ENCODE measurements at places on chromosomes 7 and 10.

GRCh38 chr7:28787106-28787505 lies 171.0 kb downstream of the TRIL start:
- no peak for DNase-seq

- DNase-seq = peak; percentile 28
Measured at GRCh38 chr7:50782375-50783208, at the start of gene GRB10. GRB10 (minus strand) TSS chr7:50782896; CDS start chr7:50732322, 50,574 bp downstream.

DNA sequence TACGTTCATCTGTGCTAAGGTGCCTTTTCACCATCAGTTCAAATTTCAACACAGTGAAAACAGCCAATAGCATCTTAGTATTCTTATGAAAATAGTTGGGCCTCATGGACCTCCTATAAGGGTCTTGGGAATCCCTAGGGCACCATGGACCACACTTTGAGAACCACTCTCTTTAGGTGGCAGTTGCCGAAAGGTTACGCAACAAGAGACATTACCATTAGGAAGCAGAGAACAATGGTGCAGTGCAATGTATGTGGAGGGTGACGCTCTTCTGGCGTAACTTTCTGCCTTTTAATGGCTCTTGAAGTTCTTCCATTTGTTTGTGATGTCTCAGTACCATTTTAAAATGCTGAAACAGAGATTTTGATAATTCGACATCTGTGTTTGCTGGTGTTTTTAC lies 131.1 kb downstream of the CNNM2 start:
- no peak for DNase-seq

- no peak for DNase-seq
Measured at GRCh38 chr7:43637114-43637806, 54.4 kb downstream of the STK17A start.

DNA sequence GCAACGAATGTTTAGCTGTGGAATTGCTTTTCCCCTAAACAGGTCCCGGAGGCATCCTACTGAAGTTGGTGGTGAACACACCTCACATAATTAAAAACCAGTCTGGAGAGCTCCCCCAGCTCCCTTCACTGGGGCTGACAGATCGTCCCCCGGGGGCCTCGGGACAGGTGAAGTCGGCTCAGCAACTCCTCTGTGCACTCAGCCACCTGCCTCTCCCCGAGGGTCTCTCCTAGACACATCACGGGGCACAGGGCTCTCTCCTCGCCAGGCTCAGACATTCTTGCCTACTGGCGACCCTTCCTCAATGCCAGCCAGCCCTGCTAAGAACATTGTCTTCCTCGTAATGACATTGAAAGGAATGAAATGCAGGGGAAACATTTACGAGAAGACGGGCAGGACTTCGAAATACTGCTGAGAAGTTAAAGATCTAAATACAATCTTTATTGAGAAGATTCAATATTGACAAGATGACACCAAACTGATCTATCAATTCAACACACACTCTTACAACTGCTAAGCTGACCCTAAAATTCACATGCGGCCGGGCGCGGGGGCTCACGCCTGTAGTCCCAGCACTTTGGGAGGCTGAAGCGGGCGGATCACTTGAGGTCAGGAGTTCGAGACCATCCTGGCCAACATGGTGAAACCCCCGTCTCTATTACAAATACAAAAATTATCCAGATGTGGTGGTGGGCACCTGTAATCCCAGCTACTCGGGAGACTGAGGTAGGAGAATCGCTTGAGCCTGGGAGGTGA lies 88.1 kb upstream of the DNAAF5 start:
- no peak for DNase-seq

GRCh38 chr7:55537458-55537990 lies 34.8 kb downstream of the VOPP1 start:
- no peak for DNase-seq

GRCh38 chr7:127375631-127376030 lies 16.9 kb downstream of the ZNF800 start:
- DNase-seq = no peak

- DNase-seq = peak; percentile 74
Measured at GRCh38 chr7:5997210-5997808, 11.5 kb downstream of the PMS2 start.

- DNase-seq = no peak
Measured at GRCh38 chr10:86066696-86067095, 299.9 kb downstream of the GRID1 start.

GRCh38 chr7:81327468-81328266 lies 408.8 kb upstream of the SEMA3C start:
- peak; percentile 37 for DNase-seq

DNA sequence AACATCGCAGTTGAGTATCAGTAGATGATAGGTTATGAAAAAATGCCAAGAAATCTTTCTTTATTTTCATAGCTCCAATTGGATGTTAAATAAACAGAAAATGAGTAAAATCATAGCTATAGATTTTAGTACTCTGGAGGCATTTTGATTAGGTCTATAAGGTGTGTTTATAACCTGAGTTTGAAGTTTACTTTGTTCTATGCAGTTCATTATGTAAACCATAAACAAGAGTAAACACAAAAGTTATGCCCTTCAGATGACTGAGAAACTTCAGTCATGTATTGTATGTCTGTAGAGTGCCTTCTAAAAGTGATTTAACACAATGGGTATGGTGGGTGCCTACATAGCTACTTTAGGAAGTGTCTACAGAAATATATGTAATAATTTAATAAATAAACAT lies 13.6 kb downstream of the FOXP2 start:
- DNase-seq = no peak

- no peak for DNase-seq
Measured at GRCh38 chr7:128941323-128941890, 3.7 kb downstream of the IRF5 start.

DNA sequence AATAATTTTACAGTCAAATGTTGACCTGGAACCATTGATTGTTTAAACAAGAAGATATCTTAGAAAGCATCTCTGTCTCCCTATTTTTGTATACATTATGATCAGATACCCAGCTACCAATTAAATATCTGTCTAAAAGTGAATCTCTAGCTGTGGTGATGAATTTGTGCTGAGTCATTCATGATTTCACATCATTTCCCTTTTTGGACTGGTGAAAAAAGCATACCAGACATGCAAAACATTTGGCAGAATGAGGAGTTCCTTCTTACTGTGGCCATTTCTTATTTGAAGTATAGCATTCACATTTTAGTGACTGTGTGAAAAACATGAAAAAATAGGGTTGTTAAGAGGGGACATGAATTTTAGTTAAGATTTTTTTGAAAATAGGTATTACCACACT lies 98.0 kb upstream of the GATA3 start:
- DNase-seq = peak; percentile 77

- DNase-seq = no peak
Measured at GRCh38 chr10:44745920-44746319, 165.2 kb upstream of the TMEM72 start.

GRCh38 chr10:5492322-5492855 lies 7.0 kb downstream of the CALML5 start:
- DNase-seq = no peak

- DNase-seq = no peak
Measured at GRCh38 chr7:84317536-84317935, 122.9 kb upstream of the SEMA3A start.

- no peak for DNase-seq
Measured at GRCh38 chr7:95658676-95659075, 62.4 kb upstream of the PDK4 start.

- no peak for DNase-seq
Measured at GRCh38 chr7:131726686-131727085, 170.3 kb upstream of the PODXL start.

GRCh38 chr7:88091988-88092675 lies 127.7 kb downstream of the SRI start:
- no peak for DNase-seq

DNA sequence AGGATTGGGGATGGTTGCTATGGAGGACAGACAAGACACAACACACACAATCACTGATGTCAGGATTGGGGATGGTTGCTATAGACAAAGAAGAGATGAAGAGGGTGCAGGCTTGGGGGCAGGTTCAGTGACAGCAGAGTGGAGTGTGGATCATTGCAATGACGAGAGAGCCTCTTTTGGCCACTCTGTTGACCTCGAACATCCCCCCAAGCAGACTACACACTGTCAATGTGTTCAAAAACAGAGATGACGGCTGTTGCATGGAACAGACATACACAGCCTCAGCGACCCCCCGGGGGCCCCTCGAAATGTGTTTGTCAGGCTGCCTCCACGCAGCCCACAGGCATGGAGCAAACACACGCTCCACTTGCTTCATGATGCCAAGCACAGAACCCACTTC lies 133.0 kb downstream of the PTPRN2 start:
- no peak for DNase-seq

- no peak for DNase-seq
Measured at GRCh38 chr7:75599244-75599781, 107.2 kb downstream of the SPDYE5 start.

GRCh38 chr7:31432176-31432575 lies 81.7 kb upstream of the ITPRID1 start:
- DNase-seq = no peak
